Activated T-cell treated with anti-CD3 and anti-CD28 coated beads, Interleukin-2, amount 50 U/mL, for 48 hours (primary cell): ENCODE measurements at places on chromosomes 11 and 22.
A peak's percentile ranks its signal among the peaks of the same experiment; 100 is the strongest.

- DNase-seq = no peak
Observed at GRCh38 chr22:20725987-20726558, 47.8 kb upstream of the SERPIND1 start.

GRCh38 chr11:85828640-85828978, 17.7 kb upstream of the SYTL2 start:
- no peak for DNase-seq

DNA sequence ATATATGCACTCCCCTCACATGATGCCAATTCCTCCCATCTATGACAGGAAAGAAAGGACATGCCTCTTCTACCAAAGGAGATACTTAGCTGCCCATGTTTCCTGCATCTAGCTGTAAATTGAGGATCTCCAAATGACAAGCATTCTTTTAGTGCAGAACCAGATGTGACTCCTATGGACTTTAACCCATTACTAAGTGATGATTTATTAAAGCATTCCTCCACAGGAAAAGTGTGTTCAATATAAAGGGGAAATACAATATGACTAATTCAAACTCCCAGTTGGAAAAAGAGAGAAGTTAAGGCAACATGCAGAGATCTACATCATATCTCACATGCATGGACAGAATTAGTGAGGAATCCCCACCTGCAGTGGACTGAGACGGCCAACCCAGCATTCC, 221.3 kb downstream of the FAM76B start:
- no peak for DNase-seq

DNA sequence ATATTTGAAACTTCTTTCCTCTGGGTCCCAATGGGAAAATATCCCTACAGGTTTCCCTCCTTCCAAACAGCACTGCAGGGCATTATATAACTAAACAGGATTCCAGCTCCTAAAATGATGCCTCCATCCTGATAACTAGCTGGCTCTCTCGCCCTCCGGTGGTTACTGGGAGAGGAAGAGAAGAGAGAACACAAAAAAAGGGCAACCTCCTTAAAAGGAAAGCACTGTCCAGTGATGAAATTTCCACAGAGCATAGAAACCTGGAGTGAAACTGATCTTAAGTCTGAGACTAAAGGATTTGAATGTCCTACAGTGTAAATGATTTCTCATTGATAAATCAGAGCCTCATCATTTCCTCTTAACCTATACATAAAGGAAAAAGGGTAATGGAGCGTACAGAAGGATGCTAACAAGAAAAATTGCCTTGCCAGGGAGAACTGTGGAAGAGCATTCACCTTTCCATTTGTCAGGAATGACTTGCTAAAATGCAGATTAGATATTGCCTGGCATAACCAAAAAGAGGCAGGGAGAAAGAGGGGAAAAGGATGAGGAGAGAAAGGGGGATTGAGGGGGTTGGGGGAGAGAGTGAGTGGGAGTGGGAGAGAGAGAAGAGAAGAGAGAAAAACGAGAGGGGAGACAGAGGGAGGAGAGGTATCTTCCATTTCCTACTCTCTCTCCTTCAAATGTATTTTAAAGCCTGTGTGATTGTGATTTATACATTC, 121.3 kb downstream of the APOL5 start:
- no peak for DNase-seq

DNA sequence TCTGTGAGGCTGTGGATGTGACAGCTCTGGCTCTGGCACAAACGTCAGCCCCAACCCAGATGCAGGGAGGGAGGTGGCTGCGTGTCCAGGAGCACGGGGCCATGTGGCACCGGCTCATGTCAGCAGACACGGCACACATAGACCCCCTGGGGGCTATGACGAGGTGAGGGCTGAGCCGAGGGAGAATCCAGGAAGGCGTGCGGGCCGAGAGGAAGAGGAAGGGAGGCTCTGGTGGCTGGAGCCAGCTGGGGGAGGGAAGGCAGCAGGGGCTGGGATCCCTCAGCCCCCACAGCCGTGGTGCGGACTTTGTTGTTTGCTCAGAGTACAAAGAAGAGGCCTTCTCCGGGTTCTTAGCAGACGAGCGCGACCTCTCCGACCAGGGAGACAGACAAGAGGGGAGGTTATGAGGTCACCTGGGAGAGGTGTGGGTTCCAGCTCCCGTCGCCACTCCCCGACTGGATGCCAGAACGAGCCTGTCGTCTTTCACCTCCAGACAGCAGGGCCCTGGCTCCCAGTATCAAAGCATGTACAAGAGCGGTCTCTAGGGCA, 46.1 kb downstream of the CDKN1C start:
- no peak for DNase-seq

DNA sequence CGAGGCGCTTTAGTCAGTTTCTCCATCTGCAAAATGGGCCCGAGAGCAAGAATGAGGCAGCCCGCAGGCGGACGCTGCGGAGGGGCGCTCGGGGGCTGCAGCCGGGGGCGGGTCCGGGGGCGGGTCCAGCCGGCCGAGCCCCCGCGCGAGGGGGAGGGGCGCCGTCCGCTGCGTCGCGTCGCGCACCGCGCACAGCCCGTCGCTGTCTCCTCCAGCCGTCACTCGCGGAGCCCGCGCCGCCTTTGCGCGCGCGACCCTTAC, 282 bp downstream of the PC start:
- no peak for DNase-seq

DNA sequence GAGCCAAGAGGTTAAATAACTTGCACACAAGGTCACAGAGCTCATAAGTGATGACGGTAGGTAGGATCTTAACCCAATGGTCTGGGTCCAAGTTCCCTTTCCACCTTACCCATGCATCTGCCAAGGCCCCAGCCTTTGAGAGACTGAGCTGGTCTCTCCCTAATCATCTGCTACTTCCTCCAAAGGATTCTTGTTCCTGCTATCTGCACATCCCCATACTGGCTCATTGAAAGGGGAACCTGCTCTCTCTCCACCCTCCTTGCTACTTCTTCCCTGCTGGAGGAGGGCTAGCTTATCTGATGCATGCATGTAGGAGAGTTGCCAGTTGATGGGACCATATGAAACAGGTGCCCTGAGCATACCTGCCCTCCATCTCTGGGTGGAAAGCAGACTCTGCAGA, 47.7 kb downstream of the COMMD9 start:
- no peak for DNase-seq

- no peak for DNase-seq
Observed at GRCh38 chr11:64021757-64022093, 14.0 kb upstream of the FLRT1 start.

DNA sequence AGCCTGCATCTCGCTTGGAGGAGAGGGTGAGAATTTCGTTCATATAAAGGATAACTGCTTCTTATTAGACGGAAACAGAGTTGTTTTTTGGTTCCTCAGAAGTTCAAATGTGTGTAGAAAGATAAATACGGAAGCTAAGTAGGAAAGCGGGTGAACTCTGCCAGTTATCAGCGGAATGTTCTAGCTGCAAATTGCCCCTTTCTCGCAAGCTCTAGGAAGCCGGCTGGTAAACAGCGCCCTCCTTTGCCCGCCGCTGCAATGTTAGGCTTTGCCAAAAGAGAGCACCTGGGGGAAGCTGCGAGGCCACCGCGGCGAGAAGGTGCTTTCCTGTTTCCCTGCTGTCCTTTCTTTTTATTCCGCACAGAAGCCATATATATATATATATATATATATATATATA, 67.0 kb downstream of the IGLL5 start:
- peak; percentile 60 for DNase-seq

DNA sequence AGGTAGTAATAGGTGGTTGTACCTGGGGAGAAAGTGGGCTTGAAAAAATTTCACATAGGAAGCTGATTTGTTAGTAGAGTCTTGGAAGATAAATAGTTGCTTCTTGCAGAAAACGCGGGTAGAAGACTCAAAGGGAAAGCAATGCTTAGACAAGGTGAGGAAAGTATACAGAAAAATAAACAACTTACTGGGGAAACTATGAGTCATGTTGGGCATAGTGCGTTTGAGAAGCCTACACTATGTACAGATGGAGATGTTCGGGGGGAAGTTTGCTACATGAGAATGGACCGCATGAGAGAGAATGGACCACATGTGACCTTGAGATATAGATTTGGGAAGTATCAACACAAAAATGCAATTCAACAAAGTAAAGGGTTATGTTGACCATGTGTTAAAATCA, 86.7 kb upstream of the DDI1 start:
- no peak for DNase-seq

GRCh38 chr22:29230972-29231875, 25.5 kb downstream of the EMID1 start:
- DNase-seq = no peak

DNA sequence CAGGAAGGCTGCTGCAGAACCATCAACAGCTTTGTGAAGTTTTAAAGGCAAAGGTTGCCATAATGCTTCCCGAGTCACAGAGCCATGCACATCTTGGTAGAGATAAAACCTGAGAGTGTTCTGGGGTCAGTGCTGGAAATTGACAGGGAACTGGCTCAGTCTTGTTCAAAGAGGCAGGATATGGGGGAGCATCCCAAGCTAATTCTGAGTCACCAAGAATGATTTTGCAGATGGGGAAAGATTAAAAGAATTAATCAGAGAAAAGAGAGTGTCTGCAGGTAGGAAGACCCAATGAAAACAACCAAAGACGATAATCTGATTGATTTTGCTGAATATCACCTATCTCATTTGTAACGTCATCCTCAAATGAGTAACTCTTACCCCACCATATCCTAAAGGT, 99.9 kb upstream of the CD44 start:
- DNase-seq = no peak

- no peak for DNase-seq
Observed at GRCh38 chr11:29801561-29801960, 215.3 kb downstream of the KCNA4 start.

- DNase-seq = no peak
Observed at GRCh38 chr11:133052537-133052936, 479.8 kb downstream of the OPCML start.

- DNase-seq = peak; percentile 32
Observed at GRCh38 chr11:73787051-73787642, 527 bp upstream of the MRPL48 start.

DNA sequence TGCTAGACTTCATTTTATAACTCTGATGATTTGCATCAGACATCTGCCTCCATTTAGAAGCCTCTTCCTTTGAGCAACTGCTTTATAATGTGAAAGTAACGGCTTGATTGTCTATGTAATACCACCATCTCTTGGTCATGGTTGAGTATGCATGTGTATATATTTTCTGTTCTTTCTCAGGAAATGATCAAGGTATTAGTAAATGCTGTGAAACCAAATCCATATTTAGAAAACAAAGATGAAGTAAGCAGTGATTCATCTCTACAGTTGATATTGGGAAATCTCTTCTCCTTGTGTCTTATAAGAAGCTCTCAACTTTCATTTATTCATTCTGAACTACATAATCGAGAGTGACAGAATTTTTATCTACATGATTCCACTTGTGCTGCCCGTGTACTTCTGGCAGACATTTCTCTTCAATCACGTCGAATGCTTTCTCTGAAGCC, 104.6 kb upstream of the ANO3 start:
- no peak for DNase-seq

DNA sequence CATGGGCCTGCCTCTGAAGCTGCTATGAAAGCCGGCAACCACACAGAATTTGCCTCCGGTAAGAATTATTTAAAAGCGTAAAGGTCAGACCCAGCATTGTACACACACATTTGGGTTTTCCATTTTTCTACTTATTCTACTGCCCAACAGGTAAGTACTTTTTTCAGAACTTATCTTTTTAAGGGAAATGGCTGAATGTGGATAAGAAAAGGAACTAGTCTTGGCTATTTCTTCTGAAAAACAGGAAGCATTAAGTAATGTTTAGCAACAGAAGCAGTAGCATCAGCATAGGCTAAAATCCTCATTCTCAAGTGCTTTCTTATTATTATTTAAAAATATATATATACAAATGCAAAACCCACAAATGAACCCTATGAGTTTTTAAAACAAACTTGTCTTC, 103.1 kb downstream of the MPPED2 start:
- DNase-seq = no peak

DNA sequence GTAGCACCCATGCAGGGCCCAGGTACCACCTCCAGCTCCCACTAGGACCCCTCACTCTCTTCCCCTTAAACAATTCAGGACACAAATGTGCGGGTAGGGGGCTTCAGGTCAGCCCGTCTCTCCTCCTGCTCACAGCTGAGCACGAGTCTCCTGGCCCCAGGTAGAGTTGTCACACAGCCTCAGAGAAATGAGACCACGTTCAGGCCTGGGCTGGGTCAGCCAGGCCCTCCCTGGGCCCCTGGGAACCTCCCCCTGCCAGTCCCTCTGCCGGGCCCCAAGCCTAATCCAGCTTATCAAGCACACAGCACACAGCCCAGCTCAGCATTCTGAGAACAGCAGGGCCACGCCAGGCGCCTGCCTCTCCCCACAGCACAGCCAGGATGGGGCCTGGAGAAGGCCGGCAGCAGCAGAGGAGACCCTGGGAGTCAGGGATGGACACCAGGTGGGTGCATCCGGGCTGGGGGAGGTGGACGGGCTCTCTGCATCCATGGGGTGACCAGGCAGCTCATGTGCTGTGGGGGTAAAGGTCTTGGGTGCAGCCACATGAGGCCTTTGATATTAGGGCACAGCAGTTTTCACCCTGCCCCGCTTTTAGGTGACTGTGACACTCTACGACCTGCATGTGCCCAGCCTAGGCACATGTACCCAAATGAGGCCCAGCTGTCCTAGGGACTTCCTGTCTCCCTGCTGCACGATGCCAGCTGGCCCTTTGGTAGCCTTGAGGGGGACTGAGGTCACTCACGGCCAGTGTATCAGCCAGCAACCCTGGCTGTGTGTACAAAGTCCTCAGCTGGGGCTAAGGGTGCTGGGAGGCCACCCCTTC, 87.0 kb downstream of the MORC2 start:
- DNase-seq = no peak

GRCh38 chr11:69972351-69972802, 105.7 kb upstream of the ANO1 start:
- DNase-seq = no peak

DNA sequence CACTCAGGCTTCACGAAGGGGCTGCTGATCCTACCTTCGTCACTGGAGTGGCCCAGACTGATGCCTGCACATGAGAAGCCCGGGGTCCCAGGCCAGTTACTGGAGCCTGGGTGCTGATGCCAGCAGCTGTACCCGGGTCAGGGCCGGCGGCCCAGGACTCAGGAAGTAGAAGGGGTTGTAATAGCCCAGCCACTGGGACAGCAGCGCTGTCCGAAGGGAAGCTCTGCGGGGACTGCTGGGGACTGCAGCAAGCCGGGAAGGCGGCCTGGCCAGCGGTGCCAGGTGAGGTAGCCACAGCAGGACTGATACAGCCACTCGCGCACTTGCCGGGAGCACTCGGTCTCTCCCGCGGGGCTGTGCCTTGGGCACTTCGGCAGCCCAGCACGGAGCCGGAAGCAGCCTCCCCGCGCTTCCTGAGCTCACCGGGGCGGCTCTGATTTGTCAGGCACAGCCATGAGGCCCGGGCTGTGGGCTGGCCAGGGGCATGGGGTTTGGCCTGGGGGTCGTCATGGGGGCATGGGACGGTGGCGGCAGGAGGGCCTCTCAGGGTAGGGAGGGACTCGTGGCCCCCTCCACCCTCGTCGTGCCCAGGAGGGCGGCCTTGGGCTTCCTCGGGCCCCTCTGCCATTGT, 13.9 kb upstream of the OR8K1 start:
- no peak for DNase-seq

- no peak for DNase-seq
Observed at GRCh38 chr11:27514076-27514475, 7.5 kb upstream of the LIN7C start.

- no peak for DNase-seq
Observed at GRCh38 chr11:118696673-118697226, 17.3 kb upstream of the TREH start.
